ENCODE measurements at places on chromosomes 3 and 15.

DNA sequence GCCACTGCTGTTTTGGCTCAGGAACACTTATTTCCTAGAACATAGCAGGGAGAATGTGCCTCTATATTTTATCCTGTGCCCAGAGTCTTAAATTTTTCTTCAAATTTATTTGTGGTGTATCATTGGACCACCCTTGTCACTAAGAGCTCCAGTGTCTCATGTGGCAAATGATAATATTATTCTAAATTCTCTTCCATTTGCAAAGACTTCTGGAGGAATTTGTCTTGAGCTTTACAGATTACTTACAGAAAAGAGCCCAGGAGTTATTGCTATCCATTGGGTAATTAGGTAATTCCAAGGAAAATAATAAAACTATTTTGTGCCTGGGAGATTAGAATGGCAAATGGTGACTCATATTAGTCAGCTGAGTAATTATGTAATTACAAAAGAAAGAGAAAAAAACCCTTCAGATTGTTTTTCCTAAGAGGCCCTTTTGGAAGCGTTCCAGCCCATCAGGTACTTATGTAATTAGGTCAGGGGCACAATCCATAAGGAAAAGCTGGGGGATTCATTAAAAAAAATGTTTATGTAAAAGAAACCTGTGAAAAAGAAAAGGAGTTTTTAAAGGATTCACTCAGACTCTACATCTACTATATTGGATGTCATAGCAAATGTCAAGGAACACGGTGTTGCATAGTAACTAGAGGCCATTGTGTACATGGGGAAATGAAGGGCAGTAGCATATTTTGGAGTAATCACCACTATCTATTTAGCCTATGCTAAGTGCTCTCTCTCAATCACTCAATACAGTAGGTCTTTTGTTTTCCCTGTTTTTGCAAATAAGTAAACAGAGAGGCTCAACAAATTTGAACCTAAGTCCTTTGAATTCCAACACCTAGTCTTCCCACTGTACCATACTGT is 380.9 kb upstream of the RARB start:
- DNase-seq = no peak

GRCh38 chr3:194204042-194204987 is 68.4 kb downstream of the HES1 start:
- DNase-seq = no peak

GRCh38 chr15:29480949-29481348 is 211.3 kb upstream of the NSMCE3 start:
- no peak for DNase-seq

- DNase-seq = no peak
Observed at GRCh38 chr3:65751123-65751700, 287.5 kb downstream of the MAGI1 start.

GRCh38 chr3:123394391-123395020 is 54.4 kb downstream of the ADCY5 start:
- no peak for DNase-seq

- no peak for DNase-seq
Observed at GRCh38 chr3:66662894-66663293, 162.1 kb upstream of the LRIG1 start.

- DNase-seq = no peak
Observed at GRCh38 chr3:195511136-195511535, 32.0 kb downstream of the PPP1R2 start.

GRCh38 chr15:78077053-78077870 is at the start of gene TBC1D2B:
TSS of gene TBC1D2B (minus strand) at chr15:78077711. CDS start at chr15:78077652, 59 bp downstream.
- peak; percentile 51 for DNase-seq

GRCh38 chr15:70427167-70428120 is 329.7 kb upstream of the TLE3 start:
- no peak for DNase-seq

GRCh38 chr3:8746780-8747345 is 13.3 kb downstream of the CAV3 start:
- DNase-seq = no peak

DNA sequence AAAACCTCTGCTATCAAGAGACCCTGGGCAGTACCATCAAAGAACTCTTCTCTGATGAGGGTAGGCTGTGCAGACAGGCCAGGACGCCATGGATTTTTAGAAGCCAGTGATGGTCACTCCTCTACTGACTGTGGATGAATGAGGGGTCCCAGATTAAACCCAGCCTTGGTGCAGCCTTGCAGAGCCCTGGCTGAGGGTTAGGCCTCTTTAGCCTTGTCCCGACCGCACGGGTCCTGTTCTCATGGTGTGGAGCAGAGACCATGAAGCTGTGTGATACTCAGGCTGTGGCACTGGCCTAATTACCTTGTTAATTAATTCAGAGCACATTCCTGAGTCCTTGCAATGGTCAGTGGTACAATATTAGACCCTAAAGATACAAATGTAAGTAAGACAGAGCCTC is 71.7 kb downstream of the FBN1 start:
- no peak for DNase-seq

DNA sequence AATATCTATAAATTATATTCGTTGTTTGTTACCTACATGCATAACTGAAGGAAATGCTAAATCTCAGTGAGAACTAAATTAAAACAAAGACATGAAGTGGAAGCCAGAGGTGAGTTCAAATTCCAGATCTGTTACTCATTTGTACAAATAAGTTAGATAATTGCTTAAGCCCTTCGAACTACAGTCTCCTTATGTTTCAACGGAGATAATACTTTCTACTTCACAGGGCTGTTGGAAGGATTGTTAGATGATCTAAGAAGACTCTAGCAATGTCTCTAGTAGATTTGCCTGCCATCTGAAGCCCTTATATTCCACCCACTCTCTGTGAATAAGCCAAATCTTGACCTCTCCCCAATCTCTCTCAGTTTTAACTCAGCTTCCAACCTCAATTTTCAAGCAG is 125.8 kb downstream of the P2RY1 start:
- DNase-seq = no peak

GRCh38 chr3:101027286-101027685 is 34.1 kb upstream of the ABI3BP start:
- no peak for DNase-seq

All from stimulated activated CD8-positive, alpha-beta memory T cell treated with anti-CD3 and anti-CD28 coated beads, Interleukin-4, amount 100 ng/mL, for 1 hour (primary cell).